Activated CD8-positive, alpha-beta memory T cell treated with anti-CD3 and anti-CD28 coated beads for 24 hours (primary cell): ENCODE measurements at places on chromosomes 5 and 9.

DNA sequence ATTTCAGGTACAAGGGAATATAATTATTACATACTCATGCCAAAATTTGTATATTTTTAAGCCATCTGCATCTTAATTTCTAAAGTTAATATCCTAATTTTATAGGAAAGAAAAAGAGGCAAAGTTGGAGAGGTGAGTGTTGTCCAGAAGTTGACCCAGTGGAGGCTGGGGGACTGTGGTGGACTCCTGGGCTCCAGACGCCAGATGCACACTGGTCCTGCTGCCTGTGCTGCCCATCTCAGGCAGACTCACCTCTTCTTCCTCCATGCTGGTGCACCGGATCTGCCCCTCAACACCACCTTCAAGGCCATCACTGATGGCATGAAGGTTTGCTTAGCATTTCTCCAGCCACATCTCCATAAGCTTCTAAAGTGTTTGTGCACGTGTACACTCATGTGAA is 220.8 kb upstream of the NFIL3 start:
- no peak for DNase-seq

DNA sequence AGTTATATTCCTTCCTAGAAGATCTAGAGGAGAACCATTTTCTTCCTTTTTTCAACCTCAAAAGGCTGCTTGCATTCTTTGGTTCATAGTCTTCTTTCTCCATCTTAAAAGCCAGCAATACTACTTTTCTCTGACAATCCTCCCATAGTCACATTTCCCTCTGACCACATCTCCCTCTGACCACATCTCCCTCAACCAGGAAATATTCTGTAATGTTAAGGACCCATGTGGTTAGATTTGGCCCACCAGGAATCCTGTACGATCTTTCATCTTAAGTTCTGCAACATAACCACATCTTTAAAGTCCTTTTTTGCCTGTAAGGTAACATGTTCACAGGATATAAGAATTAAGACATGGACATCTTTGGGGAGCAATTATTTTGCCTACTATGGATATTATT is 179.4 kb upstream of the SPEF2 start:
- no peak for DNase-seq

DNA sequence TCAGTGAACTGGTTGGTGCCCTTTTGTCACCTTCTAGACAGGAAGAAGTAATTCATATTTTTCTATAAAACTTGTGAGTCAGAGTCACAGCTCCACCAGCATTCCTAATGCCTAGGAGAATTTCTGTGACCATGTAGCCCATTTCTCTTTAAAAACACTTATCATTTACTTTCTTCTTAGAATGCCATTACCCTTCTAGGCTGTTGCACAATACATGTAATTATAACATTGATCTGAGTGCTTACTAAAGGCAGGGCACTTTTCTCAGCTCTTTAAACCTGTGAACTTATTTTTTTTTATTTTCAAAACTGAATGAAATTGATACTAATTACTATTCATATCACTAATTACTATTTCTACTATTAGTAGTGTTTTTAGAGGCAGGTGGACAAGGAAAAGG is 373.7 kb downstream of the TLE4 start:
- no peak for DNase-seq

- no peak for DNase-seq
Measured at GRCh38 chr5:103561685-103562452, 720 bp downstream of the NUDT12 start.

GRCh38 chr5:129670957-129671500 is 76.9 kb upstream of the MINAR2 start:
- DNase-seq, result no peak

DNA sequence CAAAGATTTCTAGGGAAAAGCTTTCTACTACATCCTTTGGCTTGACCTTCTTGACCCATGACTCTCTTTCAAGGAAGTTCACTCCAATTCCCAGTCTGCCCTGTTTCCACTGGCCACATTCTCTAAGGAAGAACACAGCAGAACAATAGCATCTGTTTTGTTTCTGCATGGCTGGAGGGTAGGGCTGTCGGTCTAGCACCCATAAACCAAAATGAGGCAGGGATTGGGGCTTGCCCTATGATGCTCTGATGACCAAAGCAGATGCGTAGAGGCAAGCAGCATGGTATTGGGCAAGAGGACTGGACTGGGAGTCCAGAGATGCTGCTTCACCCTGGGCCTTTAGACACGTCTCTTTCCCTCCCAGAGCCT is 24.1 kb downstream of the GOLGA2 start:
- no peak for DNase-seq

DNA sequence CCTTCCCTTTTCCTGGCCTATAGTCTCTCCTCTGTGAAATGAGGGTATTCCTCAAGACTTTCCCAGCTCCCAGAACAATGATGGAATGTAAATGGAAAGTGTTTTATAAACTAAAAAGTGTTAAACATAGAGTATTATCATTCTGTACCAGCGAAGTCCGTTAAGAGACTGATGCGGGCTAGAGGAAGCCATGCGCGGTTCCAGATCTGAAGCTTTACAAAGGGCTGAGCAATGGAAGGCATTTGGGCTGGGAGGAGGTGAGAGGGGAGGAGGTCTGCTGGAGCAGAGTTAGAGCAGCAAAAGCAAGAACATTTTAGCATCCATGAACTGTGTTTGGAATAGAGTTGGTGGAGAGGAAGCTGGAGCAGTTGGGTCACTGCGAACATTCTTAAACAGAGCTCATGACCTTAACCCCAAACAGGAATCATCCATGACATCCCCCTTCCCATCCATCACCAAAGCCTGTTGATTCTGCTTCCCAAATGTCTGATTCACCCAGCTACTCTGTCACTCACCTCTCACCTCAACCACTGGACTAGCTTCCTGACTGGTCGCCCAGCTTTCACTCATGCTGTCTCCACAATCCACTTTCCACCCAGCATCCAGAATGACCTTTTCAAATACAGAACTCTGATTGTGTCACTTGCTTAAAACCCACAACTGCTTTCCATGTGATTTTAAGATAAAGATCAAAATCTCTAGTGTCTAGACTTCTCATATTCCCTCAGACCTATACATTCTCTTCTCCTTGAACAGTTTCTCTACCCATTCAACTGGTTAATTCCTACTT is 37.1 kb downstream of the CDK5RAP2 start:
- DNase-seq, result no peak

GRCh38 chr9:109289931-109290330 is 30.9 kb downstream of the EPB41L4B start:
- DNase-seq, result no peak

DNA sequence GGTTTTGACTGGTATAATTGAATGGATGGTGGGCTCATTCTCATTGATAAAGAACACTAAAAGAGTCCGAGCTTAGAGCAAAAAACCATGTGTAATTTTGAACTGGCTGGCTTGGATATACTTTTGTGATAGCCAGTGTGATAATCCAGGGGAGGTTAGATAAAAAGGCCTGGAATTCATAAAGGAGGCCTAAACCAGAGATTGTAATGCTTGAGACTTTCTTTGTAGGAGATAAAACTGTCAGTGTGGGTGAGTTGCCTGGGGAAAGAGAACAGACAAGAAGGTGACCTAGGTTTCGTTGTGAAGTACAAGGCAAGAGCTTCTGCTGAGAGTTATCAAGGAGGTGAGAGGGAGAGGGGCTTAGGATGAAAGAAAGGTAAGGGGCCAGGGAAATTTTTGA is 17.0 kb upstream of the NMUR2 start:
- DNase-seq, result no peak
